ENCODE measurements at places on chromosomes 12 and 14. TPM values are rescaled to one million over a fixed set of nuclear protein-coding genes. Genes with fewer than 3 reads are reported as not detected.

The APOF gene
- total RNA-seq, result not detected

The SLC6A15 gene
- 22.9 TPM for total RNA-seq

DNA sequence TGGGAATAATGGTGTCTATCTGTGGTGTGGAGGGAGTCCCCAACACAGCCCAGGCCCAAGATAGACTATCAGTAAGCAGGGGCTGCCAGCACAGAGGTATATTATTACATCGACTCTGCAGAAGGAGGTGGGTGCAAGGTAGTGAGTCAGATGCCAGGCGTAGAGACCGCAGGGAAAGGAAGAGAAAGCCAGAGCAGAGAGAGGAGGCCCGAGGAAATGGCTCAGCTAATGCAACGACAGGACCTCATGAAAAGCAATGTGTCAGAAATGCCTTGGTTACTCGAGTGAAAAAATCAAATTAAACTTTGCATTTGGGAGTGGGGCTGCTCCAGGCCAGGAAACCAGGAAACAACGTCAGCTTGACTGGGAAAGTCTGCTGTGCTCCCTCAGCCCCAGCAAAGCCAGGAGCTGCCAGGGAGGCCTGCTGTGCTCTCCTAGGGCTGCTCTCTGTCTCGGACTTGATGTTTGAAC lies 173.2 kb downstream of the SUDS3 start:
- no peak overlapping the region for H3K4me3 ChIP-seq
- no peak overlapping the region for H3K27ac ChIP-seq
- no peaks in the 10 kb centered on the region for H3K27me3 ChIP-seq
- DNase-seq, result no peak
- peaks cover 9% of the 10 kb centered on the region for H3K4me1 ChIP-seq

DNA sequence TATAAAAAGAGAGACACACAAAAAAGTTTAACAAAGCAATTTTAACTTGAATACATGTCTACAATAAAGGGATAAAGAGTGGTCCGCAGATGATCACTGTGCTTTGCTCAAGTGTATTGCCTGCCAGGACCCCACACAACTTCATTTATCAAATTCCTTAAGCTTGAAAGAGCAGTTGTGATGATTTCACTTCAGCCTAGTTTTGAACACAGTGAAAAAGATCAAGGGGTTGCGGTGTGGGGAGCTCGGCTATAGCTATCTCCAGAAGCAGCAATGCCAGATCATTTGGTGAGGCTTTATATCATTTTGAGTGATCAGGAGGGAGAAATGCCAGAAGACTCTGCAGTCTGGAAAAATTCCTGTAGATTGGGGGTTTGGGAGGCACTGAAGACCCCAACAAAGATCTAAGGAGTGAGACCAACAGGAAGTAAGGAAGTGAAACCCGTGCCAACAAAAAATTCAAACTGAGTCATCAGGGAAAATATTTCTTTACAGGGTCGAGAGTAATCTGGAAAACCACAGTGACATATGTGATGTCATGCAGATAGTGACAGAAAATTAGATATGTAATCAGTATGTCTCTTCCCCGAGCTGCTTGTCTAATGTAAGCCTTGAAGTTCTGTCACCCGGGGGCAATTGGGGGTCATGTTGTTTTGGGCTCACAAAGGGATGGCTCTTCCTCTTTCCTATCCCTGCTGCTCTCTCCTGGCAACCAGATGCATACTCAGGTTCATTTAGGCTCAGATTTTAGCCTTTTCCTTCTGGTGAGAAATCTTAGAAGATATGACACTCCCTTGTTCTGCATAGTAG lies 221.8 kb downstream of the MSRB3 start:
- H3K27ac ChIP-seq, result no peak overlapping the region
- H3K4me3 ChIP-seq, result no peak overlapping the region
- H3K27me3 ChIP-seq, result no peaks in the 10 kb centered on the region
- no peaks in the 10 kb centered on the region for H3K36me3 ChIP-seq

DNA sequence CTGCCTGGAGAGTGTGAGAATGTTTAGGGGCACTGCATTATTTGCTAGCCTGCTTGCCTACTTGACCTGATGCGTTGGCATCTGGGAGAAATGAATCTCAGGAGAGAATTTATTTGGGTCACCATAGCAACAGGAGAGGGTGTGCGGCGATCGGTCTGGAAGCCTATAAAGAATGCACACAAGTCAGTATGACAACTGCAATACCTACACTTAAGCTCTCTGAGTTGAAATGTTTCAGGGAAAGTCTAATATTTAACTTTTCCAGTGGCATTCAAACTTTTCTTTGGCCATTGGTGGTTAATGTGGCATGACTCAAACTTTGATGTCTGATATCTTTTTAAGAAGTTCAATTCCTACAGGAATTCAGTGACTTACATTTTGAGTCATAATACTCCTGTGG lies 205.1 kb downstream of the NEDD1 start:
- no peak for DNase-seq
- H3K4me3 ChIP-seq, result no peak overlapping the region
- H3K4me1 ChIP-seq, result no peaks in the 10 kb centered on the region
- H3K27me3 ChIP-seq, result no peaks in the 10 kb centered on the region
- no peaks in the 10 kb centered on the region for H3K36me3 ChIP-seq
- no peak overlapping the region for H3K27ac ChIP-seq

GRCh38 chr12:50174971-50175715 lies 8.0 kb upstream of the CERS5 start:
- H3K4me1 ChIP-seq, result no peaks in the 10 kb centered on the region
- peaks cover 11% of the 10 kb centered on the region for H3K36me3 ChIP-seq
- H3K4me3 ChIP-seq, result no peak overlapping the region
- DNase-seq, result peak; percentile 87

DNA sequence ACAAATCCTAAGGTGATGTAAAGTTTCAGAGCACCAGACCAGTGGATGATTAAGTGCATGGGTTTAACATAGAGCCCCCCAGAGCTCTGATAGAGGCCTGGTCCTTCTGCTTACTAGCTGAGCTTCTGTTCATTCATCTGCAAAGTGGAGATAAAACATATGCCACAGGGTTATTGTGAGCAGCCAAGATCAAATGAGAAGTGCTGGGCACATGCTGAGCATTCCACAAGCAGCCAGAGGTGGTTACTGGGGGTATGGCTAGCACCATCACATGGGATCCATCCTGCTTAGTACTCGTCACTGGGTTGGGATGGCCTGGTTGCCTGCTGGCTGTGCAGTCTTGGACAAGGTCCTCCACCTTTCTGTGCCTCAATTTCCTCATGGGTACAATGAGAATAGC lies 18.0 kb upstream of the SMUG1 start:
- H3K4me3 ChIP-seq, result no peak overlapping the region
- peaks cover 91% of the 10 kb centered on the region for H3K27me3 ChIP-seq
- H3K27ac ChIP-seq, result no peak overlapping the region
- H3K36me3 ChIP-seq, result no peaks in the 10 kb centered on the region
- no peaks in the 10 kb centered on the region for H3K4me1 ChIP-seq

DNA sequence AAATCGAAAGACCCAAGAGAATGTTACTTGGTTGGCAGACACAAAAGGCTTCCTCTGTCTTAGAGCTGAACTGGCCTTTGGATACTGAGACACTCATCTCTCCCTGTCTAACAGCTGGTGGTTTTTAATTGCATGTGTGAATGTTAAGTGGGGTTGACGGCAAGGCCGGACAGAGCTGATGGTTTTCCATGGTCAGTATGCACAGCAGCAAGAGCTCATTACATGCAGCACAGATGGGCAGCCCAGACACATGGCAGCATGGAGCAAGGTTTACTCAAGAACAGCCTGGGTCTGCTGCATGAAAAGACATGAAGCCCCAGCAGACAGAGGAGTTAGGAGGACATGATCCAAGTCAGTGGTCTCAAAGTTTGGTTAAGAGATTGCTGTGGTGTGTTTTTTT lies 27.8 kb upstream of the CACNA2D4 start:
- H3K27ac ChIP-seq, result no peak overlapping the region
- peaks cover 12% of the 10 kb centered on the region for H3K4me1 ChIP-seq

Measured in GM23338 (cell line).